ENCODE measurements at places on chromosomes 5 and 9. TPM values are rescaled to one million over a fixed set of nuclear protein-coding genes. Genes with fewer than 3 reads are reported as not detected.
A peak's percentile ranks its signal among the peaks of the same experiment; 100 is the strongest.

- H3K36me3 ChIP-seq = no peaks in the 10 kb centered on the region
- DNase-seq = no peak
- no peak overlapping the region for H3K27ac ChIP-seq
Measured at GRCh38 chr9:98284754-98285153, 29.3 kb upstream of the TBC1D2 start.

DNA sequence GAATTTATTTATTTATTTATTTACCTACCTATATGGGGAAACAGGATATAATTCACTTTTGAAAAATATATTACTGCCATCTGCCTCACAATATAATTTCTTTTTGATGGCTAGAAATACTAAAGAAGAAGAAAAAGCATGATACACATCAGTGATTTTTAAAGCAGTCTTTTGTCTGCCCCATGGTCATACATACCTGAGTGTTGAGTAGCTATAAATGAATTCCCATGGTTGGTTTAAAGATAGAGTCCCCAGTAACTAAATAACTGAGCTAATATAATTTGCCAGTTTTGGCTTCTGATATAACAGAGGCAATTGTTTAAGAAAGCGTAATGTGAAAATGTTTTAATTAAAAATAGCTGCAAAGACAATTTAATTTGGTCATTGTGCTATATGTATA lies 447.8 kb downstream of the PDE4D start:
- no peak for DNase-seq
- H3K36me3 ChIP-seq = no peaks in the 10 kb centered on the region
- H3K4me3 ChIP-seq = no peak overlapping the region

GRCh38 chr9:137757613-137758029 lies 120.0 kb upstream of the CACNA1B start:
- peaks cover 66% of the 10 kb centered on the region for H3K36me3 ChIP-seq
- H3K27ac ChIP-seq = peak overlapping the region; percentile 90
- no peaks in the 10 kb centered on the region for H3K27me3 ChIP-seq
- H3K4me1 ChIP-seq = peaks cover 57% of the 10 kb centered on the region
- H3K4me3 ChIP-seq = peak overlapping the region; percentile 44

DNA sequence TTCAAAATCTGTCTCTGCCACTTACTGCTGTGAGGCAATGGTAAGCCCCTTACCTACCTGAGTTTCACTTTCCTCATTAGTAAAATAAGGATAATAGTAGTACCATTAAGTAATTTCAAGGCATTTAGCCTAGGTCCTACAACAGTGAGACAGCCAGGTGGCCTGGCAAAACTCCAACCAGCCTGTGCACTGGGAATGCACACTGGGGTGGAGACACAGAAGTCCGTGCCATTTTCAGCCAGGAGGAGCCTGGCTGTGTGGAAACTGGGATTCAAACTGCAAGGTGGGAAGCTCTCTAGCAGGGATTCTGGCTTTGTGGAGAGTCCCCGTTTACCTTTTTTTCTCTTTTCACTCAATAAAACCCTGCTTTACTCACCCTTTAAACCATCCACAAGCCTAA lies 630.4 kb downstream of the PRELID2 start:
- no peaks in the 10 kb centered on the region for H3K4me1 ChIP-seq
- DNase-seq = no peak
- no peak overlapping the region for H3K27ac ChIP-seq
- H3K27me3 ChIP-seq = no peaks in the 10 kb centered on the region
- H3K4me3 ChIP-seq = no peak overlapping the region
- H3K36me3 ChIP-seq = no peaks in the 10 kb centered on the region

DNA sequence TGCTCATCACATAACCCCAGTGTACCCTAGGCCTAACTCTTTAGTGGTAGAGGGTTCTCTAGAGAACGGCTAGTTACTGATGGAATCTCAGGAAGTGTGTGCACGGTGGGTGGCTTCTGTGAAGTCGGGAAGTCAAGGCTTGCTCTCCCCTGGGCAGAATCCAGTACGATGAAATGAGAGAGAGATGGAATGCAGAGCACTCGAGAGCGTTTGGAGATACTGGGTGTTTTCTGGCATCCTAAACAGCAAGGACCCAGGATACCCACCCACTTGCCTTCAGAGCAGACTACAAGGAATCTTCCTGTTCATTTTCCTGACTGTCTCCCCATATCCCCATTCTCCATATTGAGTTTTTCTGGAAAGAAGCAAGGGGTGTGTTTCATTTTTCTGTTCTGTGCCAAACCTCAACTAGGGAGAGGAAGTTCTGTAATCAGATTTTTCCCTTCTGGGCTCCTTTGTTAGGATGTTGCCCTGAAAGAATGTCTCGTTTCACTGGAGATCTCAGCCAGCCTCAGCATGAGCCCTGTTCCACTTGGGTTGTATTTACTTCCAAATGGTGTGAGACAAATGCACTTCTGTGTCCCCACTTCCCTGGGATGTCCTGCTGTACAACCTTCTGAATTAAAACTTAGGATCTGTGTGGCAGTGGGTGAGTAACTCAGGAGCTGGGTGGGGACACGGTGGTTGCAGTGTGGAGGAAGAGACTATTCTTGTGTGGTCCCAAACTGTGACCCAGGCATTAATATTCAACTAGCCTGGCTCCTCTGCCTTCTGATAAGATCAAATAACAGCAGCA lies 108.9 kb upstream of the SPRY4 start:
- H3K4me1 ChIP-seq = peaks cover 38% of the 10 kb centered on the region
- H3K36me3 ChIP-seq = no peaks in the 10 kb centered on the region
- H3K27me3 ChIP-seq = no peaks in the 10 kb centered on the region
- H3K27ac ChIP-seq = no peak overlapping the region
- no peak overlapping the region for H3K4me3 ChIP-seq

DNA sequence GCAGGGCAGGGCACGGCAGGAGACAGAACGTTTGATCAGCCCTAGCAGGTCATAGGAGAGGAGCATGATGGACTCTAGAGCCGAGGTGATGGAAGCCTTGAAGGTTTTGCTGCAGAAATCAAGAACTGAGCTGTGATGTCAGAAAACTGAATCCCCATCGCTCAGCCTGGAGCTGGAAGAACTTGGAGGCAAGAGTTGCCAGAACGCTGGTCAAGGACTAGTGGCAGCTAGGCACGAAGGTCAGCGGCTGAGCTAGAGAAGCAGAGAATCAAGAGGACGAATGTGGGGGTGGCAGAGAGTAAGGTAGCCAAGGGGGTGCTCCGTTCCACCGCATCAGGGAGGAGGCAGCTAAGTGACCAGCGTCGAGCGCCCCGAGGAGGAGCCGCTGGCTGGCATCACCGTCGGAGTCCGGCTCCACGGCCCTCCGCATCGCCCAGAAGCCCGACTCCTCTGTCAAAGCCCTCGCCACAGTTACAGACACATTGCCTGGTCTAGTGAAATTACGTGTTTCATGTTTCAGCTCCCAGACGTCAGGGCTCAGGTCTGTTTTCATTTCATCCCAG lies 1.2 kb upstream of the GALNT10 start:
- peaks cover 37% of the 10 kb centered on the region for H3K4me1 ChIP-seq
- H3K4me3 ChIP-seq = peak overlapping the region; percentile 80
- H3K36me3 ChIP-seq = peaks cover 3% of the 10 kb centered on the region
- H3K27ac ChIP-seq = peak overlapping the region; percentile 55
- DNase-seq = no peak
- peaks cover 5% of the 10 kb centered on the region for H3K27me3 ChIP-seq

- H3K27ac ChIP-seq = no peak overlapping the region
- H3K36me3 ChIP-seq = peaks cover 72% of the 10 kb centered on the region
- H3K27me3 ChIP-seq = no peaks in the 10 kb centered on the region
- DNase-seq = no peak
- H3K4me3 ChIP-seq = no peak overlapping the region
Measured at GRCh38 chr9:100287186-100287585, 65.6 kb downstream of the TEX10 start.

Gene CARD19
- total RNA-seq = 77.9 TPM

Gene LMNB1
- 215 TPM for total RNA-seq

Gene FNIP1
- total RNA-seq = 14.0 TPM

Gene TTC16
- total RNA-seq = 0.61 TPM

Measured in activated CD4-positive, alpha-beta memory T cell treated with anti-CD3 and anti-CD28 coated beads for 36 hours (primary cell).